Esophagus mucosa (tissue), 1 donor: ENCODE measurements at places on chromosomes 16 and 17. TPM values are rescaled to one million over a fixed set of nuclear protein-coding genes. Genes with fewer than 3 reads are reported as not detected.

GRCh38 chr17:76495663-76496400 is 5.4 kb downstream of the RHBDF2 start:
- ATAC-seq, result no peak

DNA sequence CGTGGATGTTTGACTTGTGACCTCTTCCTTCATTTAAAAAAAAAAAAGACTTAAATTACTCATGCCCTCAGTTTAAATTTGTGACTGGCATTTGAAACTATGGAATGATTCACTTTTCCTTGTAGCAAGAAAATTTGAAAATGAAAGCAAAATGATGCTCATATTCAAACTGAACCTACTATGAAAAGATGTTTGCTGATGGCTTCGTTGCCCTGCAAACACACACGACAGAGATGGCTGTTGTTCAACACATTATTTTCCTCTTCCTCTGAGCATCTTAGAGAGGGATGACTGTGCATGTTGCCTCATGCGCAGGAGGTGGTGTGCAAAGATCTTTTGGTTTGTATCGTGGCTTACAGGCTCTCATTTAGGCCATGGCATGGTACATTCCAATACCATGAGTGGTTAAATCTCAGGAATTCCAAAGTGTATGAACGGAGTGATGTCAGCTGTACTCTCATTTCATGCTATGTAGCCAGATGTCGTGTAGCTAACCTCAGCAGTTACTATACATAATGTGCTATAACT is 164.5 kb downstream of the PRKCA start:
- peak; percentile 95 for ATAC-seq

DNA sequence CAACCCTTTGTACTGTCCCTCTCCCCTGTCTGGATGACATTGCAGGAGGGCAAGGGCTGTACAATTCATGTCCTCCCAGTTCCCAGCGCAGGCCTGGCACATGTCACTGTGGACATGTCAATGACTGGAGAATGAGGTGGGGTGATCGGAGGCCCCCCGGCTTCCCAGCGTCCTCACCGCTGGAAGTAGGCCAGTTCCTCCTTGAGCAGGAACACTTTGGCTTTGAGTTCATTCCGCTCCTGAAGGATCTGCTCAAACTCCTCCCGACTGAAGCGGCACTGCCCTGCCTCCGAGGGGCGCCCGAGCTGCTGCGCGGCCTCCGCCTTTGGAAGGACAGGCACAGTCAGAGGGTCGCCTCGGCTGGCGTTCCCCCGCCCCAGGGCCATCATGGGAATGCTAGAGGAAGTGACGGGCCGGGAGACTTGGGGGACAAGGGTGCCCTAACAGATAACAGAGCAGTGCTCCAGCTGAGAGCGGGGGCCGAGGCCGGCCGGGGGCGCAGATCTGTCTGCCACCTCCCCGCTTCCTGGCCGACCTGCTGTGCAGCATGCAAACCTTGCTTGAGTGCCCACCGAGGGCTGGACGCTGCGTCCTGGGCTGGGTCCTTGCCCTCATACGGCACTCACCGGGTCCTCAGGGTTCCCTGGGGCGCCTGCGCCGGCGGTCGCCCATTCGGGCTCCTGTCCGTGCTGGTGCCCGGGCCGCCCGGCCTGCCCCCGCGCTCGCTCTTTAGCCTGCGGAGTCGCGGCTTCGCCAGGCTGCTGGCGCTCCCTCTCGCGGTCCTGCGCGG is 1.3 kb downstream of the RILP start:
- no peak for ATAC-seq

DNA sequence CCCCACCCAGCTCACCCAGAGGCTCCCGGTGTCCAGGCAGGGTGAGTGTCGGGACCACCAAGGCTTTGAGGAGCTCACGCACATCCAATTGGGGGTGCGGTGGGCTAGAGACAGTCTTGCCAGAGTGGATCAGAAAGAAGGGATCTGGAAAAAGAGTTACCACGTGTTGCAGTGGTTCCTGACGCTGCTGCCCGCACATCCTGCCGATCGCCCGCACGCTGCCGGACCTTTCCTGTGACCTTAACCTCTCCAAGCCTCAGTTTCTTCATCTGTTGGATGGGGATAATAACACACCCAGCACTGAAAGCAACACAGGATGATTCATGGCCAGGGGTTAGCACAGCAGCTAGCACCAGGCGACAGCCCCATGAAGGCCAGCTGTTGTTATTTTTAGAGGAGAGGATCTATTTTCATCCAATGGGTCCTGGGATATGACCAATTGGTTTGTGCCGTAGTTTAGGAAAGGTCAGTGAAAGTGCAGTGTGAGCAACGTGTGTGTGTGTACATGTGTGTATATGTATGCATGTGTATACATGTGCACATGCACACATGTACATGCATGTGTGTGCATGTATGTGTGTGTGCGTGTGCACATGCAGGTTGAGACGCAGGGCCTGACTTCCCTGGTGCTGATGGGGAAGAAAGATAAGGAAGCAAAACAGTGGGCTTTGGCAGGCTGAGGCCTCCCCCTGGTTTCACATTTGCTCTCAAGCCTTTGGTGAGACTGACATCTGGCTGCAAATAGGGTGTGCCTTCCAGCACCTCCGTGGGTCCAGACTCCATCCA is 2.5 kb downstream of the ITGAX start:
- ATAC-seq, result no peak

GRCh38 chr17:44466339-44466738 is 36.9 kb downstream of the GPATCH8 start:
- ATAC-seq, result no peak

GRCh38 chr17:82948081-82948511 is 108.3 kb upstream of the ZNF750 start:
- no peak for ATAC-seq

DNA sequence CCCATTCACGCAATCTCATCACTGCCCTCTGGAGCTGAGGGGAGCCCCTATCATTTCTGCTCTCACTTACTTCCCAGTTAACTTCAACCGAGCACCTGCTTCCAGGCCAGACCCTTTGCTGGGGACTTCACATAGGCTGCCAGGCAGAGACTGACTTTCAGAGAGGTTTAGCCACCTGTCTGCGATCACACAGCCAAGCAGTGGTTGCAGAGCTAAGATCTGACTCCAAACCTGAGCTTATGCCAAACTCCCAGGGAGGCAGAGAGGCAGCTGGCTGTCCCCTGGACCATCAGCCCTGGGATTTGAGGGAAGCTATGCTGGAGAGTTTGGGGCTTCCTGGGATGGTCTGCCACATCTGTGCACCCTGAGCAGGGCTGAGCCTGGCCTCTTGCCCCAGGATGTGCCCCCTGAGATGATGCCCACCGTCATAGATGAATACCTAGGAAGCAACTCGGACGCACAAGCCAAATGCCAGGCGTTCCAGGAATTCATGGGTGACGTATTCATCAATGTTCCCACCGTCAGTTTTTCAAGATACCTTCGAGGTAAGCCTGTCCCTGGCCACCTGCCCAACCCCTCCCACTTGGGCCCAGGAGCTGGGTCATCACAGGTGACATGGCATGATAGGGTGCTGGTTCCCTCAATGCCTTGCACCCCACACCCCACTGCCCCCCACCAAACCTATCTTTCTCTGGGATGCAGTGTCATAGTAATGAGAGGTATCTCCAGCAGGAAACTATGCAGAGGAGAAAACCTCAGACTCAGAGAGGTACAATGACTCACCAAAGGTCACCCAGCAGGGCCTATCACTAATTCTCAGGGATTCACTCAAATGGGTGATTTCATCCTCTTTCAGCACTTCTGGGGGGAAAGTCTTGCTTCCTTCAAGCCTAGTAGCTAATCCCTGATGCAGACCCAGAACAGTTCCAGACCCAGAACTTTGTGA is 10.0 kb downstream of the CES3 start:
- peak; percentile 10 for ATAC-seq

GRCh38 chr17:6070913-6071511 is 833 bp downstream of the WSCD1 start:
- ATAC-seq, result no peak

DNA sequence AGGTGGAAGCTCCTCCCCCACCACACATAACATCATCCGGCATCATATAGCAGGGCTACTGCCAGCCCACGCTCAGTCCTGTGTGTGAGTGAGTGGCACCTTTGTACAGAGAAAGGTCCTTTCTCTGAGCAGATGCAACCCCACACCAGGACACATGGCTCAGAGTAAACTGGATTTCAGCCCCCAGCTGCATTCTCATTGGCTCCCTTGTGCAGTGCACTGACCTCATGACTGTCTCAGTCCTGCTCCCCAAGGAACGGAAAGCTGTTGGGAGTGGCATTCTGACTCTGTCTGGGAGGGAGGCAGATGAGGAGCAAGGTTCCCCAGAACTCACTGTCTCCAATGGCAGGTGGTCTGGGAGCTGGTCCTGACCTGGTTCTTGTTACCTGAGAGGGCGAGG is 244.1 kb downstream of the PHKB start:
- ATAC-seq, result no peak

GRCh38 chr17:68238871-68239253 is 9.0 kb upstream of the AMZ2 start:
- no peak for ATAC-seq

DNA sequence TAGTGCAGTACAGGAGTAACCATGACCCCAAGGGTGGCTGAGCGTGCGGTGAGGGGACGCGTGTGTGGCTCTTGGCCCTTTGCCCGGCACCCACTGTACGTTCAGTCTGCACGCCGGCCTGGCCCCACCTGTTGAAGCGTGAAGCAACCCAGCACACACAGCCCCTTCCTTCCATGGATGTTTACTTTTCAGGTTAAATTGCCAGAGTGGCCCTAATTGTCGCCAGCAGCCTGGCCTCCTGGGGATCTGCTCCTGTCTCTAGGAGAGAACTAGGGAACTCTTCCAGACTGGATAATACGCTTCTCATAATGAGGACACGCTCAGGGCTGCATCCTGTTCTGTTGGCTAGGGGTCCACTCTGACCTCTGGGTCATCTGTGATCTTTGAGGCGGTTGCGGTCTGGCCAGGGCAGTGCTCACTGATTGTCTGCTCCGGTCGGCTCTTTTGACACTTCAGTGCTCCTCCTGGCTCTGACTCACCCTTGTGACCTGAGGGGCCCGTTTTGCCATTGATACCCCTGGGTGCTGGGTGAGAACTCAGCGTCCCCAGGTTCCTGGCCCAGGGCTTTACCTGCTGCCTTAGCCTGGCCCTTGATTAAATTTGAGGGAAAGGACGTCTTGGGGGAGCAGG is 27.7 kb downstream of the TPSG1 start:
- ATAC-seq, result no peak

GRCh38 chr17:72693151-72693878 is 399.2 kb downstream of the SLC39A11 start:
- no peak for ATAC-seq

- ATAC-seq, result no peak
Measured at GRCh38 chr16:73248316-73248715, 200.4 kb upstream of the ZFHX3 start.

DNA sequence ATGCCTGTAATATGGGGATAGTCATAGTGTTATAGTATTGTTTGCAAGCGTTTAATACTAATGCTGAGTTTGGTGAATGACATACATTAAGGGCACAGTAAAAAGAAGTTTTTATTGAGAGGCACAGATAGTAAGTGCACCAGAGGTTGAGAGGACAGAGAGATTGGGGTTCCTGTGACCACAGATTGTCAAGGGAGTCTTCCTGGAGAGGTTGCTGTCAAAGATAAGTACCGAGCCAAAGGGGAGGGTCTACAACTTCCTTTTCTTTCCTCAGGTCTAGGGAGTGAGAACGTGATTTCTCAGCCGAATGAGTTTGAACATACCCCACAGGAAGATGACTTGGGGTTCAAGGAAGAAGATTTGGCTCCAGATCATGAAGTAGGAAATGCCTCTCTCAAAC is 1.8 kb downstream of the ZNF48 start:
- ATAC-seq, result no peak

- ATAC-seq, result no peak
Measured at GRCh38 chr16:78249832-78250231, 150.4 kb downstream of the WWOX start.

- peak; percentile 69 for ATAC-seq
Measured at GRCh38 chr17:7351665-7352502, at the start of gene KCTD11. TSS of gene KCTD11 (plus strand) at chr17:7352162.

GRCh38 chr16:52076801-52077201 is 470.1 kb downstream of the TOX3 start:
- ATAC-seq, result no peak

GRCh38 chr17:49976163-49976827 is 7.3 kb downstream of the DLX4 start:
- ATAC-seq, result no peak

GRCh38 chr16:4315186-4316107 is at the start of gene GLIS2:
TSS of gene GLIS2 (plus strand) at chr16:4316067. CDS start at chr16:4332281, 16,214 bp downstream.
- peak; percentile 35 for ATAC-seq

DNA sequence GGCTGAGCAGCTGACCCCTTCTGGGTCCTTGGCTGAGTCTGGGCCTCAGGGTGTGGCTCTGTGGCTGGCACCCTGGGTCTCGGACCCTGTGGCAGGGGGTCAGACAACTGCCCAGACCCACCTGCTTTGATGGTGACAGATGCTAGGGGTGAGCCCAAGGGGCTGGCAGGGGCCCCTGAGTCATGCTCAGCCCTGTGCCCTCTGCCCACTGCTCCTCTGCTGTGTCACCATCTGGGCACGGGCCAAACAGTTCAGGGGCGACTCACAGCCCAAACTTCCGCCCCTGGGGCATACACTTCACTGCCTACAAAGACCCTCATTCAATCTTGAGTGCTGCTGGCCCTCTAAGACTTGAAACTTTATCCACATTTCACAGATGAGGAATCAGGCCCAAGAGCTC is 5.7 kb downstream of the ADGRG1 start:
- ATAC-seq, result no peak

DNA sequence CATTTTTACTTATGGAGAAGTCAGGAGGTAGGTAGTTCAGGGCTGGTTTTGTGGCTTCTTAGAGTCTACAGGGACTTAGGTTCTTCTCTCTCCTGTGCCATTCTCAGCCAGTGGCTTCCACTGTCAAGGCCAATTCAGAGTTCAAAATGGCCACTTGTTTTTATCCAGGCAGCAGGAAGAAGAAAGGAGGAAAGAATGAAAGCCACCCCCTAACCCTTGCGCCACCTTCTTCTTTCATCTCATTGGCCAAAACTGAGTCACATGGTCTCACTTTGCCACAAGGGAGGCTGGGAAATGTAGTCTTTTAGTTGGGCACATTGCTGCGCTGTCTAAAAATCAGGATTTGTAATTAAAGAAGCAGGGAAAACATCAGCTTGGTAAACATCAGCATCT is 60.8 kb upstream of the MED9 start:
- peak; percentile 61 for ATAC-seq

GRCh38 chr17:65061646-65062045 is 5.1 kb upstream of the GNA13 start:
- no peak for ATAC-seq

GRCh38 chr16:17724242-17724898 is 253.6 kb upstream of the XYLT1 start:
- ATAC-seq, result no peak

Gene SLC5A11
- total RNA-seq, result not detected

Gene CHRNE
- total RNA-seq, result 0.32 TPM

Gene SPATA32
- total RNA-seq, result 0.24 TPM

Gene PRDM7
- total RNA-seq, result not detected

Gene IRX6
- total RNA-seq, result 0.08 TPM

Gene SLC13A5
- 3.5 TPM for total RNA-seq

Gene IL17C
- total RNA-seq, result not detected

Gene ARHGDIG
- total RNA-seq, result not detected

Gene TEKT3
- not detected for total RNA-seq

Gene METTL26
- 40.2 TPM for total RNA-seq

Gene FMNL1
- 2.6 TPM for total RNA-seq

Gene TP53TG3F
- not detected for total RNA-seq

Gene C17orf113
- total RNA-seq, result 0.48 TPM

Gene CBX2
- 3.8 TPM for total RNA-seq

Gene NTN3
- total RNA-seq, result 0.08 TPM
